ENCODE measurements at places on chromosomes 11 and 22. TPM values are rescaled to one million over a fixed set of nuclear protein-coding genes. Genes with fewer than 3 reads are reported as not detected.

The ST14 gene
- total RNA-seq: 94.8 TPM

DNA sequence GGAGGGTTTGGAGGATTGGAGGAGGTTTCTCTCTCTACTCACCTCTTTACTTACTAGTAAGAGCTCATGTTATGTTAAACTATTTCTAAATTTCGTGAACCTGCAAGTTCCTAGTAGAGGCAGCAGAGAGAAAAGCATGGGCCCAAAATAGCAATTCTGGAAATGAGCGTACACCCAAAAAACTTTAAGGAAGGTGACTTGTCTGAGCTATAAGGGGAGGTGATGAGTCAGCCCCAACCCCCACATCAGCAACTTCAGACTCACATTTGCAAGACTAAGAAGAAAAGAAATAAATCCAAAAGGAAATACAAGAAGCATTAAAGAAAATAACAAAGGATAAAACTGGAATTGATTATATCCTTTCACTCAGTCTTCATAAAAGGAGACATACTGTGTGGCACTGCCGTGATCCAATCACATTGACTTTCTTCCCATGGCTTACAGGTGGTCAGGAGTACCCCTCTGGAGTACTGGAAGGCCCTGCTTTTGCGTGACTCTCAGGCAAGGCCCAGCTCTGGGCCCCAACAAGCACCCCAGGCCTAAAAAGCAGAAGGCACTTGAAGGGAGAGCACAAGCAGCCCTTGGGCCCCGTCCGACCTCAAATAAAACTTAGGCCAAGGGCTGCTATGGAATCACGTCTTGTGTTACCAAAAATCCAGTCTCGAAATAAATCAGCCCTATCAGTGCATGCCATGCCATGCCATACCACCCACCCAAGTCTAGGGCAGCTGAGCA is 14.3 kb downstream of the PACSIN2 start:
- no peak for DNase-seq

- DNase-seq: no peak
Measured at GRCh38 chr11:72712841-72713240, 38.6 kb upstream of the PDE2A start.

GRCh38 chr11:92657226-92657625 is 312.2 kb upstream of the MTNR1B start:
- no peak for DNase-seq

The CNTF gene
- total RNA-seq: 1.7 TPM

The BUD13 gene
- 22.7 TPM for total RNA-seq

- DNase-seq: no peak
Measured at GRCh38 chr11:71169313-71169712, 83.1 kb downstream of the SHANK2 start.

The KIF18A gene
- total RNA-seq: 16.8 TPM

GRCh38 chr22:38751066-38751421 is 4.8 kb downstream of the SUN2 start:
- no peak for DNase-seq
